ENCODE measurements at places on chromosomes 7 and 10.
A peak's percentile ranks its signal among the peaks of the same experiment; 100 is the strongest.

DNA sequence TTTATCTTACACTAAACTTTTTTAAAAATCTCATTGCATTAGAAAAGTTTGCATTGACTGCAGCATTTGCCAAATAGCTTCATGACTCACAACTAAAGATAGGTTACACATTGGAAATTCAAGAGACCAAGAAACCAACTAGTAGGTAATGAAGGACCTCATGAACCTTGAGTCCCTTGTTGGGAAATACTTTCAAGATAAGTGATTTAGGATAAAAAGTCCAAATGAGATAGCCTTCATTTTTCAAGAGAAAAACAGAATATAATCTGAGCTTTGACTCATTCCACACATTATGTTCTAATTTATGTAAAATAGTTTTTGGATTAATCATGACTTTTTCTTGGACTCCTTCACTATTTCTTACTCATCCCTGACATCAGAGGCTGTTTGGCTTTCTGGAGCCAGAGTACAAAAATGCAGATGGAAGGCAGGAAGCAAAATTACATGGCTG, 13.1 kb upstream of the LIPF start:
- H3K4me1 ChIP-seq: no peaks in the 10 kb centered on the region
- no peak overlapping the region for H3K4me3 ChIP-seq
- H3K27ac ChIP-seq: no peak overlapping the region
- DNase-seq: peak; percentile 93
- H3K27me3 ChIP-seq: peaks cover 11% of the 10 kb centered on the region
- H3K36me3 ChIP-seq: no peaks in the 10 kb centered on the region

DNA sequence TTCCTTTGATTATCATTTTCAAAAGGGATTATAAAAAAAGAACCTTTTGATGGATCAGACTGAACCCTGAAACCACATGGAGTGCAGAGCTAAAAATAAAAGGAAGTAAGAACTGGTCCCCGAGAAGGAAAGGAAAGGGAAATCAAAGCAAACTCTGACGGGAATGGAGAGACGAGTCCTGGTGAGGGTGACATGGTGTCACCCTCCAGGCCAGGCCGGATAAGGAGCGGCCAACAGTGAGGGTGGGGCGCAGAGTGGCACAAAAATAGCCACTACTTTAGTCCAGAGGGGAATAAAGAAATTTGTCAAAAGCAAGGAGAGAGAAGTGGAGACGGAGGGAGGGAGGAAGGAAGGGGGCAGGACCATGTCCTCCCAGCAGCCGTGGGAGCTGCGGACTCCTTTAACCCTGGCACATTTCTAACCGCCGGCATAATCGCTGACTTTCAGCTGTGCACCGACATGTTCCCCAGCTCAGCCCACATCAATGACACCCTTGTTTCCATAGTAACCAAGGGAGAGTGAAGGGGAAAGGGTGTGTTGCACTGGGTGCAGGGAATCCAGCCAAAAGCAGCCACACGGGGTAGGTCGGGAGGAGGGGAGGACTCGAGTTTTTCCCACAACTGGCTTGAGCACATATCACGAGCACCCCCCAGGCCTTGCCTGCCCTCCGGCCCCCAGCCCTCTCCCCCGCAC, 29.7 kb downstream of the TRIM8 start:
- no peak overlapping the region for H3K4me3 ChIP-seq
- peak; percentile 75 for DNase-seq
- peaks cover 91% of the 10 kb centered on the region for H3K4me1 ChIP-seq
- no peaks in the 10 kb centered on the region for H3K36me3 ChIP-seq
- no peaks in the 10 kb centered on the region for H3K27me3 ChIP-seq
- peak overlapping the region; percentile 89 for H3K27ac ChIP-seq

DNA sequence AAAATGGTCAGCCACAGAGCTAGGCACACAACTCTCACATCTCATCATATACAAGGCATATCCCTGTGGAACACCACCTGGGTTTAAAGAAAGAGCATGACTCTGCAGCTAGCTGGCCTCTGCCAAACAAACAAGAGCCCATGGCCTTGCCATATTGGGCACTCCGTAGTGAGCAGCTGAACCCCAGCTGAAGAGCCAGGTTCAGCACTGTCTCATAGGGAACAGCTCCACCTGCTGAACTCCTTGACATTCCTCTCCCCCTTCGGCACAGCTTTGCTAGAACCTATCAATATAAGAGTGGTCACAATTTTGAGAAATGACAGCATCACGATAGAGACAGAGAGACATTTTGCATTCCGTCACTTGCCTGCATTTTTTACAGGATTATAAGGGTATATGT, 20.0 kb downstream of the SORCS1 start:
- no peak overlapping the region for H3K4me3 ChIP-seq
- H3K4me1 ChIP-seq: peaks cover 10% of the 10 kb centered on the region
- peak; percentile 74 for DNase-seq
- H3K27ac ChIP-seq: no peak overlapping the region
- H3K27me3 ChIP-seq: no peaks in the 10 kb centered on the region

GRCh38 chr10:70804421-70804808, 11.3 kb upstream of the SGPL1 start:
- DNase-seq: no peak
- H3K4me3 ChIP-seq: no peak overlapping the region
- H3K36me3 ChIP-seq: no peaks in the 10 kb centered on the region
- no peaks in the 10 kb centered on the region for H3K4me1 ChIP-seq
- no peak overlapping the region for H3K27ac ChIP-seq

GRCh38 chr10:49647985-49648795, 31.3 kb upstream of the C10orf53 start:
- H3K27me3 ChIP-seq: no peaks in the 10 kb centered on the region
- H3K4me3 ChIP-seq: no peak overlapping the region
- H3K36me3 ChIP-seq: no peaks in the 10 kb centered on the region
- no peaks in the 10 kb centered on the region for H3K4me1 ChIP-seq
- no peak overlapping the region for H3K27ac ChIP-seq

DNA sequence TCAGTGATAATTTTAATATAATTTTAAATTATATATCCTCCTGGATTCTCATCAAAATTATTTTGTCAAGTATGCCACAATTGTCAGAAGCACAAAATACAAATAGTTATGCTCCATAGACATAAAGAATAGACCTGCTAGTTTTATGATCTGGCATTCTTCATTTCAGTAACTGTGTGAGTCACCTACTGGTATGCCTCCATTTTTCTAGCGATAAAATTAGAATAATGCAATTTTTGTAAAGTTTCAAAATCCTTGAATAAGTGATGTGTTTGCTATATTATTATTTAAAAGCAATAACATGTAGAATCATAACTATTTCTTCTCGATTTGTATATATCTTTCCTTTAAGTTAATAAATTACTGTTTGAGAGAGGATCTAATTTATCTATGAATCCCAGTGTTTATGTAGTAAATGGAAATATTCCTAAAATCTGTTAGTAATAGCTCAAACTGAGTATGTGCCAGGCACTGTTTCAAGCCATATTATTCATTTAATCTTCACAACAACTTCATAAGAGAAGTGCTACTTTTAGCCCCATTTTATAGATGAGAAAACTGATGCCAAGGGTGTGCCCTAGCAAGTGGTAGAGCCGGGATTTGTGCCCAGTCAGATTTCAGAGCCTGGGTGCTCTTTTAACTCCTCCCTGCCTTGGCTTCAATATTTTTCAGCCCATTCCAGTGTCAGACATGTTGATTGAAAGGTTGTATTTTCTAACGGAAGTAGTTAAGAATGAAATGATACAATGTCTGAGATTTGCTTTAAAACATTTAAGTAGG, 38.4 kb downstream of the NET1 start:
- peaks cover 16% of the 10 kb centered on the region for H3K4me1 ChIP-seq
- H3K27me3 ChIP-seq: no peaks in the 10 kb centered on the region
- peaks cover 37% of the 10 kb centered on the region for H3K36me3 ChIP-seq
- no peak overlapping the region for H3K27ac ChIP-seq

DNA sequence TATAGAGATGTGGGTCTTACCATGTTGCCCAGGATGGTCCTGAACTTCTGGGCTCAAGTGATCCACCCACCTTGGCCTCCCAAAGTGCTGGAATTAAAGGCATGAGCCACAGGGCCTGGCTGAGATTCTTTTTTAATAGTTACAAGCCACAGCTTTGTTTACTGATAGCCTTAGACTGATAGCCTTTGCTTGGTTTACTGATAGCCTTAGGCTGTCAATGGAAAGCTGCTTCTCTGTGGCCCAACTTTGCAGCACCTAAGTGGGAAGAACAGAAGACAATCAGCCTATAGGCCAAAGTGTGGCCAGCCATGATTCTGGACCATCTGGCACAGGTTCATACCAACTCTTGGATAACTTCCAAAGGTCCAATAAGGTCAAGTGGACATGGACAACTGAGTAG, 24.1 kb upstream of the CDCA7L start:
- peaks cover 15% of the 10 kb centered on the region for H3K4me1 ChIP-seq
- H3K4me3 ChIP-seq: no peak overlapping the region
- H3K27me3 ChIP-seq: no peaks in the 10 kb centered on the region
- no peaks in the 10 kb centered on the region for H3K36me3 ChIP-seq

DNA sequence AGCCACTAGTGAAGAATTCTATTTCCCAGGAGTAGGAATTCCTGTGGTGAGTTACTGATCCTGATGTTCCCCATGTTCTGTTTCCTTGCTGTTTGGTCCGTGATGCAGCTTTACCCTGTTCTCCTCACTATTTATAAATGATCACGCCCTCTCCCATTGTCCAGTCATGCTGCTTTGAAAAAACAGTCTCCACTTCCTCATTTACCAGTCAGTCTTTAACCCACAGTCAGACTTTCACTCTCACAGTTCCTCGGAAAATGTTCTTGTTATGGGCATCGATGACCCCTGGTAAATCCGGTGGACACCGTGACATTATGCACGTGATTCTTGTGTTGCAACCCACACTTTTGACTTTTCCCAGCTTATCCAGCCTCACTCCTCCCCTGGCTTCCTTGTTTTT, 14.4 kb downstream of the SCIN start:
- no peaks in the 10 kb centered on the region for H3K36me3 ChIP-seq
- peaks cover 10% of the 10 kb centered on the region for H3K4me1 ChIP-seq
- H3K4me3 ChIP-seq: no peak overlapping the region
- H3K27ac ChIP-seq: no peak overlapping the region
- H3K27me3 ChIP-seq: no peaks in the 10 kb centered on the region

DNA sequence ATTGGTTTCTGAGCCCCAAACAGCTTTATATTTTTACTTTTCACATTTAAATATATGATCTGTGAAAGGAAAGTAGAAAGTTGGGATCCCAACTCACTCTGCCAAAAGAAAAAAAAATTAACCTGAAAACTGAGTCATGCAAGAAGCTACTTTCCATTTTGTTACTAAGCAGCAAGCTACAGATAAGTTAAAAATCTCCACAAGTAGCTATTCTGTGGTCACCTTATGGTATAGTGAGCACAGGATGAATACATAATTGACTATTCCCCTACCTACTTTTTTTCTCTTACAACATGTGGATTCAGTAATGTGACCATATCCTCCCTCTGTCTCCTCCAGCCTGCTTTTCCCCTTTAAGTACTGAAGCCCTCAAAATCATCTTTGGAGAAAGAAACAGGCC, 30.3 kb upstream of the CREB3L2 start:
- H3K4me3 ChIP-seq: no peak overlapping the region
- H3K36me3 ChIP-seq: no peaks in the 10 kb centered on the region
- no peaks in the 10 kb centered on the region for H3K4me1 ChIP-seq
- no peak overlapping the region for H3K27ac ChIP-seq
- DNase-seq: no peak

GRCh38 chr7:96284835-96285234, 37.1 kb downstream of the SLC25A13 start:
- H3K4me1 ChIP-seq: no peaks in the 10 kb centered on the region
- no peak for DNase-seq
- no peak overlapping the region for H3K4me3 ChIP-seq
- H3K36me3 ChIP-seq: no peaks in the 10 kb centered on the region
- no peak overlapping the region for H3K27ac ChIP-seq

DNA sequence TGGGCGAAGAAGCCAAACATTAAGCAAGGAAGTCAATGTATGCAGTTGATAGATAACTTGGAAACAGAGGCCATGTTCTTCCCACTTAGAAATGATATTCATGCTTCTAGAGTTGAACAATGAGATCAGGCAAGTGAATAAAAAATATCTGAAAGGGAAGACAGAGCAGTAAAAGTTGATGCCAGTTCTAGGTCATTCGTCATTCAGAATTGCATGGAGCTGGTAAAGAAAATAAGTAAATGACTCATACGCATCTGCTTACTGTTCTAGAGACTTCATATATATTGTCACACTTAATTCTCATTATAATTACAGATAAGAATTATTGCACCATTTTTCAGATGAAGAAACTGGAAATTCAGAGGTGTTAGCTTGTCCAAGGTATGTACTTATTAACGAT, 158.9 kb upstream of the FERD3L start:
- no peak overlapping the region for H3K4me3 ChIP-seq
- no peaks in the 10 kb centered on the region for H3K36me3 ChIP-seq
- H3K27me3 ChIP-seq: no peaks in the 10 kb centered on the region
- no peak overlapping the region for H3K27ac ChIP-seq
- H3K4me1 ChIP-seq: no peaks in the 10 kb centered on the region

DNA sequence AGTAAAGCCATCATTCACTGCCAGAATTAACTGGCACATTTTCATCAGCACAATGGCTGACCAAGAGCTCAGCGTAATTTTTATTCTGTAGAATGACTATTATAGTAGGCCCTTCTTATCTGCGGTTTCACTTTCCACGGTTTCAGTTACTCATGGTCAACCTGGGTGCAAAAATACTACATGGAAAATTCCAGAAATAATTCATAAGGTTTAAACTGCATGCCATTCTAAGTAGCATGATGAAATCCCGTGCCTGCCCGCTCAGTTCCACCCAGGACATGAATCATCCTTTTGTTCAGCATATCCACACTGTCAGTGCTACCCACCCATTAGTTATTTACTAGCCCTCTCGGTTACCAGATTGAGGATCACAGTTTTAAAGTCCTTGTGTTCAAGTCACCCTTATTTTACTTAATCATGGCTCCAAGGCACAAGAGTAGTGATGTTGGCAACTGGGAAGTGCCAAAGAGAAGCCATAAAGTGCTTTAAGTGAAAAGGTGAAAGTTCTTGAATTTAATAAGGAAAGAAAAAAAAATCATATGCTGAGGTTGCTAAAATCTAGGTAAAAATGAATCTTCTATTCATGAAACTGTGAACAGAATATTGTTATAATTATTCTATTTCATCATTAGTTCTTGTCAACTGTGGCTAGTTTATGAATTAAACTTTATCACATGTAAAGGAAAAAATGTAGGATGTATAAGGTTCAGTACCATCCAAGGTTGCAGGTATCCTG, 204.9 kb downstream of the DOCK4 start:
- no peak overlapping the region for H3K27ac ChIP-seq
- no peak for DNase-seq
- H3K36me3 ChIP-seq: no peaks in the 10 kb centered on the region
- H3K27me3 ChIP-seq: no peaks in the 10 kb centered on the region
- H3K4me1 ChIP-seq: no peaks in the 10 kb centered on the region

DNA sequence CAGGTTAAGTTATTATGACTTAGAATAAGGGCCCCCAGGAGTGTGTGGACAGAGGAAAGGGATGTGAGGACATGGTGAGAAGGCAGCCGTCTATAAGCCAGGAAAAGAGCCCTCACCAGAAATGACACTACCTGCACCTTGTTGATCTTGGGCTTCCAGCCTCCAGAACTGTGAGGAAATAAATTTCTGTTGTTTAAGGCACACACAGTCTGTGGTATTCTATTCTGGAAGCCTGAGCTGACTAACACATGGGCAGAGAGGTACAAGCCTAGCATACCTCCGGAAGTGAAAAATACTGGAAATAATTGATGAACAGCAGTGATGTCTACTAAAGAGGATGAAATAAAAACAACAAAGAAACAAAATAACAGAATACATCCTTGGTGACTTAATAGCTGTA, 46.1 kb upstream of the GRB10 start:
- no peak for DNase-seq
- no peak overlapping the region for H3K4me3 ChIP-seq
- no peaks in the 10 kb centered on the region for H3K4me1 ChIP-seq

GRCh38 chr7:135194494-135195095, 16.7 kb downstream of the WDR91 start:
- H3K27ac ChIP-seq: no peak overlapping the region
- no peaks in the 10 kb centered on the region for H3K27me3 ChIP-seq
- H3K4me1 ChIP-seq: no peaks in the 10 kb centered on the region
- peaks cover 23% of the 10 kb centered on the region for H3K36me3 ChIP-seq
- DNase-seq: no peak
